ENCODE measurements at places on chromosomes 4 and X.

DNA sequence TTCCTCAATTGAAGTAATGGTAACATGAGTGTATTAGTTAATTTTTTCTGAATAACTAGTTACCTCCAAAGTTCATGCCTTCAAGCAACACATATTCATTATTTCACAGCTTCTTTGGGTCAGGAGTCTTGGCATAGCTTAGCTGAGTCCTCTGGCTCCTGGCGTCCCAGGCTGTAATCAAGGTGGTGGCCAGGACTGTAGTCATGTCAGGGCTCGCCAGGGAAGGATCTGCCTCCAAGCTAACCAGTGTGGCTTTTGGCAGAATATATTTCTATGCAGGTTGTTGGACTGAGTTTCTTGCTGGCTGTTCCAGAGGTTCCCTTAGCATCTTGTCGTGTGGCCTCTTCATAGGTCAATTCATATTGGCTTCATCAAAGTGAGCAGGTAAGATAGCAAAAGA is 10.0 kb upstream of the HS3ST1 start:
- DNase-seq = no peak

DNA sequence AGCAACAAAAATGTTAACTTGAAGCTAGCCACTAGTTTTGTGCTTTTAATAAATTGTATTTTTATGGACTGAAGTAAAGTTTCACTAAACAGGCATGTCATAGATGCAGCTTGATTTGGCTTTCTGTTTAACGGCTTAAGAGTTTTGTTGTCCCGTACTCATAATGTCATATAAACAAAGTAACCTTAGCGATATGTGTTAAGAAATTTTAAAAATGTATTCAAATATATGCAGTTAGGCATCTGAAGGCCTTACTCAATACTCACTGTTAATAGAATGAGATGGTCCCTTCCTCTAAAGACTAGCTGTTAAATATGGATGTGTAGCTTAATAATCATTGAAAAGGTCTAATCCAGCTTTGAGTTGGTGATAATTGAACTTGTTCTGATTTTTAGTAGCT is 1.0 kb upstream of the SCLT1 start:
- no peak for DNase-seq

GRCh38 chr4:42817913-42818312 is 74.6 kb upstream of the GRXCR1 start:
- no peak for DNase-seq

- no peak for DNase-seq
Observed at GRCh38 chr4:139641218-139641617, 24.4 kb upstream of the MGST2 start.

DNA sequence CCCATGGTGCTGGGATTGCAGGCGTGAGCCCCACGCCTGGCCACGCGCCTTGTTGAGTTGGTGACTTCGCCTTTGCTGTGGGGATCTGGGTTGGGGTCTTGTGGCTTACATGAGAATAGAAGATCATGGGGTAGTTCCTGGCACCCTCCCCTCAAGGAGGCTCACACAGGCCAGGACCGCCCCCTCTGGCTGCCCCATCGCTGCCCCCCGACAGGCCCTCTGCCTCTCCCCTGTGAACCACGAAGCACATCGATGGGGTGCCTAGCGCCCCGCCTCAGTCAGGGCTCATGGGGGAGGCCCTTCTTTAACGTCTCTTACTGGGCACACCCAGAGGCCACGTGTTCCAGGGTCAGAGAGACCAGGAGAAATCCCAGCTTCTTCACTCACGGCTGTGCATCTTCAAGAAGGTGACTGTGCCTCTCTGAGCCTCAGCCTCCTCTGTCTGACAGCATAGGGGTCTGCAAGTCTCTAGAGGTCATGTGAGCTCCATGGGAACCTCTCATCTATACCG is 23.6 kb upstream of the SPON2 start:
- DNase-seq = no peak

GRCh38 chrX:49039598-49040375 is 3.4 kb downstream of the TFE3 start:
- DNase-seq = peak; percentile 24

DNA sequence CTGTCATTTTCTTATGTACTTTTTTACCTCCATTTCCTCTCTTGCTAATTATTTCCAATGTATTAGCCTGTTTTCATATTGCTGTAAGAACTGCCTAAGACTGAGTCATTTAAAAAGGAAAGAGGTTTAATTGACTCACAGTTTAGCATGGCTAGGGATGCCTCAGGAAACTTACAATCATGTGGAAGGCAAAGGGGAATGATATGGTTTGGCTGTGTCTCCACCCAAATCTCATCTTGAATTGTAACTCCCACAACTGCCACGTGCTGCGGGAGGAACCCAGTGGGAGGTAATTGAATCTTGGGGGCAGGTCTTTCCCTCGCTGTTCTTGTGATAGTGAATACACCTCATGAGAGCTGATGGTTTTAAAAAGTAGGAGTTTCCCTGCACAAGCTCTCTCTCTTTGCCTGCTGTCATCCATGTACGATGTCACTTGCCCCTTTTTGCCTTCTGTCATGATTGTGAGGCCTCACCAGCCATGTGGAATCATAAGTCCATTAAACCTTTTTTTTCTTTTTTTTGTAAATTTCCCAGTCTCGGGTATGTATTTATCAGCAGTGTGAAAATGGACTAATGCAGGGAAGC is 870.0 kb upstream of the INTU start:
- DNase-seq = no peak

- DNase-seq = no peak
Observed at GRCh38 chr4:78799551-78800495, 23.7 kb downstream of the BMP2K start.

DNA sequence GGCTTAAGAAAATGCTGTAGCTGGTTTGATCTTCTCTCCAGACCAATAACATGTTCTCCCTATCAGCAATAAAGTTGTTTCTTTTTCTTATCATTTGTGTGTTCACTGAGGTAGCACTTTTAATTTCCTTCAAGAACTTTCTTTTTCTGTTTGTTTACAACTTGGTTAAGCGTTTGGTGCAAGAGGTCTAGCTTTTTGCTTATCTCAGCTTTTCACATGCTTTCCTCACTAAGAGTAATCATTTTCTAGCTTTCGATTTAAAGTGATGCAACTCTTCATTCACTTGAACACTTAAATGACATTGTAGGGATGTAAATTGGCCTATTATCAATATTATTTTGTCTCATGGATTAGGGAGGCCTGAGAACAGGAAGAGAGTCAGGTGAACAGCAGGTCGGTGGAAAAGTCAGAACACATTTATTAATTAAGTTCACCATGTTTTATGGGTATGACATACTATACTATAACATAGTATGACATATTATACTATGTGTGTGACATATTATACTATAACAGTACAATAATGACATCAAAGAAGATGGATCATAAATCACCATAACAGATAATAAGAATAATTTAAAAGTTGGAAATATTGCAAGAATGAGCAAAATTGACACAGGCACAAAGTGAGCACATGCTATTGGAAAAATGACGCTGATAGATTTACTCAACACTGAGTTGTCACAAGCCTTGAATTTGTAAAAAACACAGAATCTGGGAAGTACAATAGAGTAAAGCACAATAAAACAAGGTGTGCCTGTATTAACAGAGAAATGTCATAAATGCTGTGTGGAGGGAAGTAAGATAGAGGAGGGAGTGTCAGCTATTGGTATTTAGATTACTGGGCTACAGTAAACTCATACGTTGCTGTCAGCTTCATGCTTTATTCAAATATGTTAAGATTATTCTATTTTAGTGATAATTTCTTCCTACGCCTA is 218.6 kb upstream of the SLC7A11 start:
- no peak for DNase-seq

DNA sequence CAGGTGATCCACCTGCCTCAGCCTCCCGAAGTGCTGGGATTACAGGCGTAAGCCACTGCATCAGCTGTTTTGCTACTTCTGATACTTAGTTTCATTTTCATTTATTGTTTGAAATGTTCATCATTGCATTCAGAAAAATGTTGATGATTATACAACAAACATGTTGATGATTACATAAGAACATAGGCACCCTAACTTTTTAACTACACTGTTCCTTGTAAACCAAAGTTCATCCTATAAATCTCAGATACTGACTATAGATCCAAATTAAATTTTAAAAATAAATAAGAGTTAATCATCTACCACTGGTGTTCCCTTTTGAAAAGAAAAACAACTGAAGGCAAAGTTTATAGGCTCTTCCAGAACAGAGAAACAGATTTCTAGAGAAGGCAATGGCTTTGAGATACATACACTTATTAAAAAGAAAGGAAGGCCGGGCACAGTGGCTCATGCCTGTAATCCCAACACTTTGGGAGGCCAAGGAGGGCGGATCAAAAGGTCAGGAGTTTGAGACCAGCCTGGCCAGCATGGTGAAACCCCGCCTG is 23.4 kb downstream of the TRIM75 start:
- no peak for DNase-seq

GRCh38 chr4:27001398-27002164 is 140.9 kb downstream of the STIM2 start:
- no peak for DNase-seq

- DNase-seq = no peak
Observed at GRCh38 chrX:103415528-103415927, 39.2 kb downstream of the BEX3 start.

GRCh38 chr4:85399270-85399669 is 75.7 kb upstream of the ARHGAP24 start:
- no peak for DNase-seq
